CD4-positive, alpha-beta T cell (primary cell): ENCODE measurements at places on chromosomes 1 and 21.
A peak's percentile ranks its signal among the peaks of the same experiment; 100 is the strongest.

GRCh38 chr1:220219865-220220698 lies 52.2 kb downstream of the RAB3GAP2 start:
- DNase-seq: no peak

GRCh38 chr1:225712391-225712790 lies 59.5 kb upstream of the ENAH start:
- DNase-seq: peak; percentile 10

- no peak for DNase-seq
Observed at GRCh38 chr1:203692565-203693470, 66.2 kb downstream of the ATP2B4 start.

GRCh38 chr1:244662599-244662998 lies 9.7 kb downstream of the DESI2 start:
- no peak for DNase-seq

DNA sequence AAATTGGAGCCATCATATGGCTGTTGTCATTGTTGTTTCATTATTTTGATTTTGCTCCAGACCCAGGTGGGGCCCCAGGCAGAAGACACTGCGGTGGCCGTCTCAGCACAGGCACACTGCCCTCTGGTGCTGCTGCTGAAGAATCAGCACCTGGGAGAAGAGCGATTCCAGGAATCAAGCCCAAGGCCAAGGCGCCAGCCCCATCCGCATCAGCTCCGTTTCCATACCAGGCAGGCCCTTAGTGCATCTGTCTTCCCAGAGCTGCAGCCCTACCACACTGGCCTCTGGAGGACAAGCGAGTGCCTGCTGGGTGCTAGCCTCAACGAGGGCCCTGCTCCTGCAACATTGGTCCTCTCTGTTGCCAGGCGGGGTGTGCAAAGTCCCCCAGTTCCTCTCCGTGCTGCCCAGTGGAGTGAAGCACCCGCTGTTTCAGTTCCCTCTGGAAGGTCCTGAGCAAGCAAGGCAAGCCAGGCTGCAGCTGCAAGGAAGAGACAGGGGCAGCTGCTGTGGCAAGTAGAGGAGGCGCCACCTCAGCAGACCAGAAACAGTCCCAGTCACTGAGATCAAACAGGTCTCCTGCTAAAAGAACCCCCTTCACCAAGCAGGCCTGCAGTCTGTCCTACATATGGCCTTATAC lies 5.2 kb downstream of the GRIK3 start:
- no peak for DNase-seq

DNA sequence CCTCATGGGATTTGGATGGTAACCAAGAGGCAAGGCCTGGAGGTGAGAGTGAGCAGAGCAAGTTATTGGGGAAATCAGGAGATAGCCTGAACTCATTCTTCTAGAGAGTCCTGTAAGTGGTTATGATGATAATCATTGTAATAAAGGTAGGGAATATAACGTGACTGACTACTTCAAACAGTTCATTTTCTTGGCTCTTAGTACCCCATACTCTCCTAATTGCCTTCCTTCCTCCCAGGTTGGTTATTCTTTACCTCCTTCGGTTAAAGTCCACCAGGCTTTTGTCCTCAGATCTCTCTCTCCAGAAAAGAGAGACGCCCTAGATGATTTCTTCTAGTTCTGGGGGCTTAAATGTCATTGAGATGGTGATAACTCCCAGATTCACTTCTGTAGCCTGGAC lies 35.3 kb downstream of the KIF1B start:
- no peak for DNase-seq

- no peak for DNase-seq
Observed at GRCh38 chr21:37886120-37886519, 30.1 kb downstream of the KCNJ6 start.

DNA sequence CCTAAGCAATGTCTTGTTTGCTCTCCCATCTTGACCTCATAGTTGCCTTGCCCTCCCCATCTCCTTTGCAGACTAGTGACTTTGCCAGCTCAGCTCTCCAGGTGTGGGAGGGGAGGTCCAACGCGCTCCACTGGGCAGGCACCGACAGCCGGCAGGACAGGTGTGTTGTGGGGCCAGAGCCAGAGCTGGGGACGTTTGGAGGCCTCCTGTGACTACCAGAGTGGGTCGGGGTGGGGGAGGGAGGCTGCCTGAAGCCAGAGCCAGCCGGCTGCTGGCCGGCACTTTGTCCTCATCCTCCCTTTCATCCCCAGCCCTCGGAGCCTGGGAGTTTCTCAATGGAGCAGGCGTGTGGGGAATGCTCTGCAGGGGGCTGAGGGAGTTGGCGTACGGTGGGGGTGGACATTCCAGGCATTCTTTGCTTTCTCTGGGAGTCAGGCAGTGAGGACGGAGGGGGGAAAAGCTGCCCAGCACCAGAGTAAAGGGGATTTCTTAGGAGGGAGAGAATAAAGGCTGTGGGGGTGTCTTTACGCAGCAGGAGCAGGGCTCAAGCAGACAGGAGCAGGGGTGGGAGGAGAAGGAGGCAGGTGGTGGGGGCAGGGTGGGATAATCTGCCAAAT lies 20.2 kb downstream of the NUAK2 start:
- no peak for DNase-seq

- no peak for DNase-seq
Observed at GRCh38 chr21:26513212-26513611, 59.9 kb downstream of the CYYR1 start.

DNA sequence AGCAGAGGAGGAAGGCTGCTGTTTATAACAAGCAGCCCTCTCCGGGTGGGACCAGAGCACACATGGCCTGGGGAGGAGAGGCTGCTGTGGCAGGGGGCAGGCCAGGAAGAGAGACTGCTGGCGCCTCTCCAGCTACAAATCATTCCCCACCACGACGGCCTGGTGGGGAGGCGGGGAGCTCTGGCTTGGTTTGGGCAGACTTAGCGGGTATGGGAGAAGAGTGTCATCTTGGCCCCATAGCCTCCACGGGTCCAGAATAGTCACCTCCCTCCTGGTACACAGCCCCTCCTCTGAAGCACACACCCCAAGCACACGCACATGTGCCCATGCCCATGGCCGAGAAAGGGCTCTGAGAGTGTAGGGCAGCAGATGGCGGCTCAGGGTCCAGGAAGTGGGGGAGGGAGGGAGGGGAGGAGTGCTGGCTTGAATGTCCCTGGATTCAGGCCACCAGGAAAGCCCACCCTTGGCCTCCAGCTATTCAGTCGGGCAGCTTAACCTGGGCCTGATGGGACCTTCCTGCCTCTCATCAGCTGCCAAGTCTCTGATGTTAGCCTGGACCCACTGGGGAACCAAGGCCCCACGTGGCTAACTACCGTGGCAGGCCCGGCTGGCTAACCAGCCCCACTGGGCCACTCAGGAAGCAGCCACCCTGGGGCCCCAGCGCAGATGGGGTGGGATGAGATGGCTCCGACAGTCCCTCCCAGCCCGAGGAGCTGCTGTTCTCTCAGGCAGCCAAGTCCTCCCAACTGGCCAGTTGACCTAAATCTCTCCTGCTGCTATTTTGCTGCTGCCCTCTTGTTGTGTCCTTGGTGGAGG lies 10.9 kb downstream of the LRP8 start:
- DNase-seq: no peak

GRCh38 chr1:106037526-106037925 lies 1018.9 kb upstream of the PRMT6 start:
- DNase-seq: no peak

DNA sequence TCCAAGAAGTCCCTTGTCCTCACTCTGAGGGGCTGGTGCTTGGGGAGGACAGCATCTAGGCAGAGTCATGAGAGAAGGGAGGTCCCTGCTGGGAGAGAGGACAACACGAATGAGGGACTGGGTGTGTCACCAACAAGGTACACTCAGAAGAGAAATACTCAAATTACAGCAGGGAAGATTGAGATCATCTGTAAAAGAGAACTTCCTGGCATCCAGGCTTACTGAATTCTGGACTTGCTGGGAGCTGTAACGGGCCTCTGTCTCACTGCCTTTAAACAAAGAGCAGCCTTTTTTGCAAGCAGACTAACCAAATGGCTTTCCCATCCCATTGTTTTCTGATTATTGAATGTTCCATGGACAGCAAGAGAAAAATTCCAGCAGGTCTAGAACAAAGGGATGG lies 195.7 kb upstream of the RAB4A start:
- DNase-seq: no peak

DNA sequence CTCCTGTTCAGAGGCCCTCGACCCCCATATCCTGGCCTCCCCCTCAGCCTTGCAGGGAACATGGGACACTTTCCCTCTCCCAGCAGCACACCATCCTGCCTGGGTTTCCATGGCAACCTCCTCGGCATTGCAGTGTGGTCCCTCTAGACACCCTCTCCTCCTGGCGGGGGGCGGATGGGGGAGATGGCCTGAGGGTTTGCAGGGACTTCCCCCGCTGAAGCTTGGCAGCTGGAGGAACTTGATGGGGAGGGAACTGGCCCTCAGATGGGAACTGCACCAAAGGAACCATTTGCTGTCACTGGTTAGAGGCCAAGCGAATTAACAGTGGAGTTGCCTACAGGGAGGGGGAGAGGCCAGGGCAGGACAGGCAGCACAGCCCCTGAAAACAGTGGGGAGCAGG lies 28.7 kb downstream of the RIMS3 start:
- DNase-seq: no peak

DNA sequence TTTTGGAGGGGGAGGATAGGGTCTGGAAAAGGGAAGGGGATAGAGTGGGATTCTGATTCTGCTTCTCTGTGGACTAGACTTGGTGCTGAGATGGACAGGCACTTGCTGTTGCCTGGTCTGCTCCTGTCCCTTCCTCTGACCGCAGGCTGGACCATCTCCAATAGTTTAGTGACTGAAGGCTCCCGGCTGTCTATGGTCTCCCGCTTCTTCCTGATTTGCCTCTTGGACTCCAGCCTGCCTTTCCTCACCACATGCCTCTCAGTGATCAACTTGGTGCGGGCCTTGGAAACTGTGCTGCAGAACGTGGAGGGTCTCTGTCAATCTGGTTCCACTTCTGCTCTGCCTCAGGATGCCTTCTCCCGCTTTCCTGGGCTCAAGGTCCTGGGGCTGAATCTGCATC lies 6.3 kb upstream of the ZSCAN20 start:
- no peak for DNase-seq

DNA sequence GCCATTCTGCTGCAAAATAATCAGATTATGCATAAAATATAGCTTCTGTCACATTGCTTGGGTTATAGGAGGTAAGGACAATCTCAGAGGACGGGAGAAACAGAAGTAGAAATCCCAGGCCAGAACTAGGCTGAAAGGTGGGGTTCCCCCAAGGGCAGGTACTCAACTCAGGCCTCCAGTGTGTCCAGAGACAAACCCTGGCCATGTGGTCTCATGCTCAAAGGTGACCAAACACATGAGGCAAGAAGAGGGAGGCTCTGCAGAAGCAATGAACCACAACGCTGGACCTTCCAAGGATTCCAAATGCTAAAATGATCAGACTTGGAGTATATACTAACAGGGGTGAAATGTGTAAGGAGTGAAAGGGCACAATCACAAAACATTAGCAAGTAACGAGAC lies 103.8 kb downstream of the DMRTB1 start:
- no peak for DNase-seq

DNA sequence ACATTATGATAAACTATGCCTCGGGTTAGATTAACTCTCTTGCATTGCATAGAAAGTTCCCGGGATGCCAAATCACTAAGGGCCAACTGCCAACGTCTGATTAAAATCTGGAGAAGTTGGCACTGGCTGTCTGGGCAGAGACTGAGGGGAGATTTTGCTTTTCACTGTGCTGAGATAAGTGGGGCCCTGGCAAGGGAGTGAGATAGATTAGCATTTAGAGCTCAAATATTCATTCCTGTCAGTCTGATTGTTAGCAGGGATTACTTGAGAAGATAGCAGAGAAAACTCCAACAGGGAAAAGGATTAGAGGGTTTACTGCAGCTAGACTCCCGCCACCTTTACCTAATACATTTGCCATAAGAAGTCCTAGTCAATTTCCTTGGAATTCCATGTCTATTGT lies 714.1 kb upstream of the CHRM3 start:
- DNase-seq: no peak

DNA sequence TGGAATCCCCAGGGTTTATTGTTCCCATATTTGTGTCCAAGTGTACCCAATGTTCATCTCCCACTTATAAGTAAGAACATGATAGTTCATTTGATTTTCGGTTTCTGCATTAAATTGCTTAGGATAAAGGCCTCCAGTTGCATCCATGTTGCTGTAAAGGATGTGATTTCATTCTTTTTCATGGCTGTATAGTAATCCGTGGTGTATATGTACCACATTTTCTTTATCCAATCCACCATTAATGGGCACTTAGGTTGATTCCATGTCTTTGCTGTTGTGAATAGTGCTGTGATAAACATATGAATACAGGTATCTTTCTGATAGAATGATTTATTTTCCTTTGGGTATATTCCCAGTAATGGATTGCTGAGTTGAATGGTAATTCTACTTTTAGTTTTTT lies 20.0 kb upstream of the BATF3 start:
- no peak for DNase-seq

DNA sequence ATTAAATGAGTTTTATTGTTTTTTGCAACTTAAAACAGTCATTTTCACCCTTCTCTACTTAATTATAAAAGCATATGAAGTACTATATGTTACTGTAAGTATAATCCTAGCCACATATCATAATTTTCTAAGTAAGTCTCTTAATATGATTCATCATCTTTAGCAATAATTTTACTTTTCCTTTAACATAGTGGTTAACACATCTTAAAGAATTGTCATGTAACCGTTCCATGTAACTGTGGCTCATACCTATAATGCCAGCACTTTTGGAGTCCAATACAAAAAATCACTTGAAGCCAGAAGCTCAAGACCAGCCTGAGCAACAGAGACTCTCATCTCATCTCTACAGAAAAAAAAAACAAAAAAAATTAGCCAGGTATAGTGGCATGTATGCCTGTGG lies 260.6 kb upstream of the DUSP10 start:
- DNase-seq: no peak

- DNase-seq: no peak
Observed at GRCh38 chr1:41646186-41646585, 161.7 kb upstream of the EDN2 start.

DNA sequence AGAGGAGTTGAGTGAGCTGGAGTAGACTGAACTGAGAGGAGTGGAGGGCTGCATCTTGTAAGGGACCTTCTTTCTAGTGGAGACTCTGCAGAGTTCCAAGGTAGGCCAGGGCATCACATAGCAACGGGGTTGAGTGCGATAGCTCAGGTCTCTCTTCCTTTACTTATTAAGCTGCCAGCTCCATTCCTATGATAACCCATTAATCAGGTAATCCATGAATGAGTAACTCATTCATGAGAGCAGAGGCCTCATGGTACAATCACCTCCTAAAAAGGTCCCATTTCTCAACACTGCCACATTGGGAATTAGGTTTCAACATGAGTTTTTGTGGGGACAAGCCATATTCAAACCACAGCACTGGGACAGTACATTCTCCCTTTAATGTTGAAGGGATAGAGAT lies 21.3 kb downstream of the VN1R5 start:
- no peak for DNase-seq
